ENCODE measurements at places on chromosomes 2 and 18.

DNA sequence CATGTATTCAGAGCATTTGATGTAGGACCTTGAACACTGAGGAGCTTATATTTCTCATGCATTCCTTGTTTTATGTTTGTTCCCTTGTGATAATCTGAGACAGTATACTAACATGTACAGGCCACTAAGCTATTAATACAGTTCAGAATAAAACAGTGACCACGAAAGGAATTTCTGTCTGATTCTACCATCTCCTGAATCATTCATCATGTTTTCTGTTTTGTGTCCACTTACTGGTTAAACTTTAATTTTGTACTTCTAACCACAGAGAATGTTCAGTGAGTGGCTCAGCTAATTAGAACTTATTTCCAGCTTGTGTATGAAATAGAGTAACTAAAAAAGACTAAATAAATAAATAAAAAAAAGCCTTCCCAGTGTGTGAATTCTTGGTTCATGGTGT, 110.4 kb downstream of the LRP1B start:
- DNase-seq, result no peak

GRCh38 chr2:218389333-218390150, 7.5 kb downstream of the SLC11A1 start:
- DNase-seq, result no peak

DNA sequence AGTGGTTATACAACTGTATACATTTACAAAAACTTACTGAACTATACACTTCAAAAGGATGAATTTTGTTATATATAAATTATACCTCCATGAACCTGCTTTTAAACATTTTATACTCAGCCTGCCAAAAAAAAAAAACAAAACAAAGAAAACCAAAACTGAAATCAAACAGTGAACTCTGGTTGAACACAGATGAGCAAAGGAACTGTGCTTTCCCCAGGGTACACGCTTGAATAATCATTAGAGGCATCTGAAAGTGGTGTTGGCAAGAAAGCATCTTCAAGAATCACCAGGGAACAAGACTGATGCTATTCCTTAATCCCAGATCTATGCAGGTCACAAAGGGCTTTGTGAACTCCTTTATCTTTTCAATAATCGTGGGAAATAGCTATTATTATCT, 77.0 kb upstream of the LYPD1 start:
- DNase-seq, result no peak

GRCh38 chr2:218478544-218478943, 59.6 kb downstream of the VIL1 start:
- DNase-seq, result no peak

- DNase-seq, result no peak
These were observed 23.2 kb downstream of the HJURP start for GRCh38 chr2:233831011-233831721.

DNA sequence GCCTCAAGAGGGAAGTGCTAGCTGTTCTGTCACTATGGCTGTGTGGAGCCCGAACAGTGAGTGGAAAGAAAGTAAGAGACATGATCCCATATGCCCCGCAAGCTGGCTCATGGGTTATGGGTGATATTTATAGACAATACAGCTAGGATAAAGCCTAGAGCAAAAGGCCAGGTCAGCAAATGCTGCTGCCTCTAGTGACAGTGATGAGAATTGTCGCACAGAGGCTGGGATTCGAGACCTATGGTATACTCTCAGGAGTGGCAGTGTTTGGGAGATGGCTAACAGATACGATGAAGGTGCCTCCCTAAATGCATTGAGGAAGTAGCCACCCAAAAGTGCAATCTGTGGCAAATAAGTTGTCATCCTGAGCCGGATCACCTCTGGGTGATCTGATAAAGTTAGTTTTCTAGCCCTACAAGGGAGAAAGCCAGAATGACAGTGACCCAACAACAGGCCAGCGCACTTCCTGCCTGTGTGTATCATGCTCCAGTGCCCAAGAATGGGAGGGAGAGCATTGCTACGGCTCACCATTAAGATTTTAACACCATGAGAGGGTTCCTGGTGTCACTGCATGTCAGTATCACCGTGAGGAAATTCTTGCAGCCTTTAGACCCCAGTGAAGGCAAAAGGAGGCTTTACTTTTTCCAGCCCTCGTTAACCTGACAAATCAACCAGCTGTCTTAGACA, 92.2 kb upstream of the TGFA start:
- no peak for DNase-seq

- no peak for DNase-seq
These were observed 28.6 kb downstream of the HADHA start for GRCh38 chr2:26215833-26216232.

DNA sequence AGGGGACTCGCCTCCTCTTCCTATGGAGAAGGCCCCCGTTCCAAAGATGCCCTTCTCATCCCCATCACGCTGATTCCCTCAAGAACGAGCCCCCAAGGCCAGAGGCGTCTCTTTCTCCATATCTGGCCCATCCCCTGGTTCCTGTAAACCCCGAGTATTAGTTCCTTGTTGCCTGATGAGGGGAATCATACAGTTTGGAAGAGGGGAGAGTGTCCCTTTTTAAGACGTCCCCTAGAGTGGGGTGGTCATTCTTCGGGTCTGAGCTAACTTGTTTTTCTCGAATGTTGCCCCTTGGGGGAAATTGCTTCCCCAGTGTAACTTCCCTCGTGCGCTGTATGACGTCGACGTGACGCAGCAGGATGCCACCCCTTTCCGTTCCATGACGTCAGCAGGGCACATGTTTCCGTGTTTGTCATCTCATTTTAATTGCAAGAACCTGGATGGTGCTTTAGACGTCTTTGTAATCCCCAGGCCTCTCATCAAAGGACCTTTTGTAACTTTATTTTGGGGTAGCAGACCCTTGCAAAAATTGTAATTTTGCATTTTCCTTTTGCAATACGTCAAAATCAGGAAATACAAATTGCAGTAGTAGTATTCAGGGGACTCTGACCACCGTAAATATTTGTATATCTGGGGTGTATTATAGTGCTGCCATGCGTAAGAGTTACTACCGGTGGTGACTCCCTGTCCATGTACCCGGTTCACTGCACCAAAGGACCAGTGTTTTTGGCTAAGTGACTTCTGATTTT, 569 bp downstream of the BABAM2 start:
- peak; percentile 73 for DNase-seq

DNA sequence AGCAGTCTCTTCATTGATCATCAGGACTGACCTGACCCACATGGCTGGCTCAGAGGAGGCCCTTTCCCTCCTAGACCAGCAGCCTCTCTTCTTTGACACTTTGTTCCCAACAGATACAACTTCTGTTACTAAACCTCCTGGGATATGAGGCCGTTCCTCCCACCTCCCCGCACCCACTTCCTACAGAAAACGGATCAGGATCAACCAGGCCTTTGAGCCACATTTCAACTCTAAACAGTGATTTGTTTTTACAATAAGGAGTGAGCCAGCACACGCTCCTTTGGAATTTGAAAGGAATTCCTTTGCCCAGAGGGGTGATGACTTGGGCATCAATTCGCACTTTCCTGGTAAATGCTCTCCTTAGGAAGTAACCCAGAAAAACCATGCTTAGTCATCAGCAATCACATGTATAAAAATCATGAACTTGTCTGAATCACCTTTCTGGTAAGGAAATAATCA, 180.4 kb downstream of the FAM124B start:
- DNase-seq, result no peak

- DNase-seq, result no peak
These were observed 15.2 kb downstream of the NPAS2 start for GRCh38 chr2:100835006-100835659.

DNA sequence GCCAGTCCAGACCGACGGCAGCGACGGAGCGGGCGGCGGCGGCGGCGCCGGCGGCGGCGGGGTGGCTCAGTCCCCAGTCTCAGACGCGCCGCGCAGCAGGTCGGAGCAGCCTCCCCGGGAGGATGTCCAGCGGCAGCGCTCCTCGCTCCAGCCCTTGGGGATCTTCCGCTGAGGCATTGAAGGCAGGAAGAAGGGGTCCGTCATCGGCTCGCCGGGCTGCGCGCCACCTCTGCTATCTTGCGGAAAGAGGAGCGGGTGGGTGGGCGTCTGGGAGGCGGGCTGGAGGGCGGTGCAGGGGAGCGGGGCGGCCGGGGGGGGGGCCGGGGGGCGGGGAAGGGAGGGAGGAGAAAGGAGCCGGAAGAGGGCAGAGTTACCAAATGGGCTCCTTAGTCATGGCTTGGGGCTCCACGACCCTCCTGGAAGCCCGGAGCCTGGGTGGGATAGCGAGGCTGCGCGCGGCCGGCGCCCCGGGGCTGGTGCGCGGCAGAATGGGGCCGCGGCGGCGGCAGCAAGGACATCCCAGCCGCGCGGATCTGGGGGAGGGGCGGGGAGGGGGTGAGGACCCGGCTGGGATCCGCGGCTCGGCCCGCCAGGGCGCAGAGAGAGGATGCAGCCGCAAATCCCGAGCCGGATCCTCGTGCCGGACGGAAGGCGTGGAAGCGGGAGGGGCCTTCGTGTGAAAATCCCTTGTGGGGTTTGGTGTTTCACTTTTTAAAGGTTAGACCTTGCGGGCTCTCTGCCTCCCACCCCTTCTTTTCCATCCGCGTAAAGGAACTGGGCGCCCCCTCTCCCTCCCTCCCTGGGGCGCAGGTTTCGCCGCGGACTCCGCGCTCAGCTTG, at the start of gene NETO1:
NETO1 (minus strand) TSS at position 242 of the 839 bp plus-strand sequence. CDS start 696 bp downstream, outside the sequence.
- DNase-seq, result no peak

- no peak for DNase-seq
These were observed 145.0 kb downstream of the MCFD2 start for GRCh38 chr2:46770622-46771021.

- no peak for DNase-seq
These were observed 20.5 kb downstream of the GREB1 start for GRCh38 chr2:11554399-11554716.

GRCh38 chr2:132374961-132375360, 41.6 kb upstream of the GPR39 start:
- peak; percentile 4 for DNase-seq

All from DMS79 treated with DMSO at 0.1 percent for 48 hours (cell line).